ENCODE measurements at places on chromosomes 13 and 19. TPM values are rescaled to one million over a fixed set of nuclear protein-coding genes. Genes with fewer than 3 reads are reported as not detected.

DNA sequence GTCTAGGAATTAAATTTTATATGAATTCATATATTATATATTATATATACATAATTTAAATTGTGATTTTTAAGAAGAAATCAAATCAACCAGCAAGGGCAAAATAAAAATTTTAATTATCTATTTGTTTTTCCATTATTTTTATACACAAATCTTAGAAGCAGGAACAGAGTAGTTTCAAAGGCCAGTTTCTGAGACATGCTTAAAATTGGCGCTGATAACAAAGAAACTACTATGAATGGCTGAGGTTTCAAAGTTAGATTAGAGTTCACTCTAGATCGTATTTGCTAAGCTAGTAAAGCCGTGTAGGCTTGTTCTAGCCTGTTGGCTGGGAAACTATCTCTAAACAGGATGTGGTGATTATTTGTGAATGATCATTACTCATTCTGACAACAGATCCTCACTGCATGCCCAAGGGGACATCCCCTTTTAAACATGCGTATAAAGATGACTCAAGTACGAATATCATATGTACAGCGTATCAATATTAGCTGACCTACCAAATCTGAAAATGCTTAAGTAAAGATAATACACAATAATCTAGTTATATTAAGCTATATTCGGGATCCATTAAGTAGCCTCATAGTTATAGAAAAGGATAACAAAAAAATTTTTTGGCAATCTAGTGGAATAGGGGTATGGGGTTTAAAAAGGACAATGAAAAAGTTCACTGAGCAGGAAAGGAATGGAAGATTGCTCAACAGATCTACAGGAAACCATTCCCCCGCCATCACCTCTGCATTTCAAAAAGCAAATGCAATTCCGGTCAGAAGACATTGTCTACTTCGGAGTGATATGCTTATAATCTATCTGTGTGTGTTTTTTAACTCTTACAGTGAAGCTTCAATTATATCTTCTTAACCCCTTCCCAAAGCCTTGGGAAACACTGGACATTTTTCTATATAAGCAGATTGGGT is 150.1 kb downstream of the SHISA2 start:
- no peak for DNase-seq

DNA sequence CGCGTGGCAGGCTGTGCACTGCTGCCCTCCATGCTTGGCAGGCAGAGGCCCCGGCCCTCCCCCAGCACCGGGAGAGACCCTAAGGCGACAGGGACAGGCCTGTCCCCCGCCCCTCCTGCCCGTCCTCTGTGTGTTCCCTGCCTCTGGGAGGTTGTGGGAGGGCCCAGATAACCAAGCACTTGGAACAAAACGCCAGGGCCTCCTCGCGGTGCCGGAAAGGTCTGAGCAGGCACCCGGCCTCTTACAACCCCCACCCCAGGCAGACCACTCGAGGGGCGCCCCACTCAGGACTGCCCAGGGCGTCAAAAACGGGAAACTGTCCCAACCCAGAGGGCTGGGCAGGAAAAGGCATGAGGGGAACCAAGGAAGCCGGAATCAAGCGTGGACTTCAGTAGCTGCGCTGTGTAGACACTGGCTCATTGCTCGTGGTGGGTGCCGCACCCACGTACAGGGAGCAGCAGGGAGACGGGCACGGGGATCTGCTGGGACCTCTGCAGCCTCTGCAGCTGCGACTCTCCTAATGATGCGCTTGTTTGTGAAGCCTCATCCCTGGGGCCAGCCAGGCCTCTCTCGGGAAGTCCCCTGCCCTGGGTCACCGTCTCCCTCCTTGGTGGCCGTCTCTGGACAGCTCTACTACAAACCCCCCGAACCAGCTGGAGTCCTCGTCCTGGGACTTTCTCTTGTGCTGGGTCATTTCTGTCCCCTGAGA is 20.0 kb downstream of the GNA11 start:
- DNase-seq = no peak

DNA sequence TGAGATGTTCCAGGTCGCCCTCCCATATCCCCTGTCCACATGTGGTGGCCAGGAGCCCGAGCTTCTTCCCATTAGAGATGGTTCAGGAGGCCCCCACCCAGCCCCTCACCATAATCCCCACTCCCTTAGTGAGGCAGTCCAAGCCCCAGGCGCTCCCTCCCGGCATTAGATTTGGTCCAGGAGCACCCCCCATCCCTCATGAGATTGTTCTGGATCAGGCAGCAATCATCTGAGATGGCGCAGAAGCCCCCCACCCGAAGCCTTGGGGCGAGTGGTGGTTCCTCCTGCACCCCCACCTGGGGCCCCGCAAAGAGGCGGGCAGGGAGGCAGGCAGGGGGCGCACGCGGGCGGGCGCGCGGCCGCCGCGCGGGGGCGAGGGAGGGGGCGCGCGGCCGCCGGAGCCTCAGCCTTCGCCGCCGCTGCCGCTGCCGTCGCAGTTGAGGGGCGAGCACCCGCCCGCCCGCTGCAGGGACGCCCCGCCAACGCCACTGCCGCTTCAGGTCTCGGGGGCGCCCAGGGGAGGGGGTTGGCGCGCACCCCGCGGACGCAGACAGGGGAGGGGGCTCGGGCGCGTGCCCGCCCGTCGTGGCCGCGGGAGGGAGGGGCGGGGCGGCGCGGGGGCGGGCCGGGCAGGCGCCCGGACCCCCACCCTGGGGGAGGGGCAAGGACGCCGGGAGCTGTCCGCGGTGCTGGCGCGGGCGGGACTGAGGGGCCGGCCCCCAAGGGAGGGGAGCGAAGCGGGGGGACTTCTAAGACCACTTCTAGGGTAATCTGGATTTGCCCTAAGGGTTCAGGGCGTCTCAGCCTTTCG is 46.4 kb upstream of the SHKBP1 start:
- peak; percentile 100 for DNase-seq

DNA sequence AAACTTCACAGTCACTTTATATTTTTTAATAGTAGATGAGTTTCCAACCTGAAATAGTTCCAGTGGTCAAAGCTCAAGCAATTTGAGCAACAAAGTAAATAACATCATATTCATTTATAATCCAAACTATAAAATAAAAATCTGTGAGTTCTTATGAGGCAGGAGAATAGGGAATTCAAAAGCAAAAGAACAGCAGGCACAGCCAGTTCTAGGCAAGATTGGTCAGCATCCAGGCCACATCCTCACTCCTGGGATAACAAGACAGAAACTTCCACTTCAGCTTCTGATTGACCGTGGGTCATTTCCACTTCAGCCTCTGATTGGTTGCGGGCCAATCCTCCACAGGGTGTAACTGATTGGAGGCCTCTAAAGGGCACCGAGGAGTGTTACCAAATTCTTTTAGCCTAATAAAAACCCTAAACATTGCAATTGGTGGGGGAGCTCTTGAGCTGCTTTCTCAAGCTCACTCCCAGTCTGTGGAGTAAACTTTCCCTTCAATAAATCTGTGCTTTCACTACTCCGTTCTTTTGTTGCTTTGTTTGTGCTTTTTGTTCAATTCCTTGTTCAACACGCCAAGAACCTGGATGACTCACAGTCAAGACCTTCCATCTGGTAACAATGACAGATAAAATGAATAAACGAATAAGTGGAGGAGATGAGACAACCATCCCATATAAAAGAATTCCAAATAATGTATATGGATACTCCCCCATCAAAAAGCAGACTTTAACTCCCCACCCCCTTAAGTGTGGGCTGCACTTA is 42.6 kb upstream of the AMER2 start:
- no peak for DNase-seq

DNA sequence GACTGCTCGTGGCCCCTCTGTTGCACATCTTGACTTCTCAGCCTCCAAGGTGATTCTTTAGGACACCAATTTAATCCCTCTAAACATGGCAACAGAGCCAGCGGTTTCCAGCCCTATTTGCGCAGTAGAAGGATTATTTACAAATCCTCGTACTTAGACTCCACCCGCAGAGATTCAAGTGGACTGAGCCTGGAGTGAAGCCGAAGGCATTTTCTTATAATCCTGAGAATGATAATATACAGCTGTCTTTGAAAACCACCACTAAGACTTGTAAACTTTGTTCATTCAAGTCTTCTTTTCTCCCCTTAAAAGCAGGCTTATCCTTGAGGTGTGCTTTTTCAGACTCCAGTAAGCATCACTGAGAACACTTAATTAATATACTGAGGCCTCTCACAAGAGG is 4.8 kb upstream of the DPRX start:
- no peak for DNase-seq

- DNase-seq = no peak
Measured at GRCh38 chr19:32416749-32417456, 11.3 kb downstream of the DPY19L3 start.

GRCh38 chr13:43326100-43326499 is 302.7 kb downstream of the DNAJC15 start:
- DNase-seq = no peak

DNA sequence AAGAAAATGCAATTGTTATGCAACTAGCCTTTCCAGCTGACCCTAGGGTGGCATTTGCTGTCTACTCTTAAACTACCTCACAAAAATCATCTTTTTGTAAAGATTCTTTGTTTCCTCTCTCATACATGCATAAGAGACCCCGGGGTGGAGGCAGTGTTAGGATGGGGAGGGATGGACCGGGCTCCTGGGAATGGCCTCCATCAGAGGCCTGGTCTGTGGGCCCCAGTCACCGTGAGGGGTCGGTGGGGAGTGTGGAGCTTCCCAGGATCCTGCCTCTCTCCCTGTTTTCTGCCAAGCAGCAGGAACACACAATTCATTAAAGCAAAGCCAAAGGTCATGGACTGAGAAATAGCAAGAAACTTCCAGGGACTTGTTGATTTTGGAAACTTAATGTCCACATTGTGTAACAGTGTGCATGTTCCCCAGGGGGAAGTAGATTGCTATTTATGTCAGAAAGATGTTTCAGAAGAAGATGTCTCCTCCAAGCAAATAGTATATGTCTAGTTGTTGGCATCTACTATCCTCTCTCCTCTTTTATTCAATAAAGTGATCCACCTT is 241.4 kb downstream of the ENOX1 start:
- DNase-seq = no peak

- no peak for DNase-seq
Measured at GRCh38 chr13:74210693-74211393, 76.6 kb upstream of the KLF12 start.

GRCh38 chr19:40165362-40165937 is 25.8 kb upstream of the MAP3K10 start:
- peak; percentile 90 for DNase-seq

DNA sequence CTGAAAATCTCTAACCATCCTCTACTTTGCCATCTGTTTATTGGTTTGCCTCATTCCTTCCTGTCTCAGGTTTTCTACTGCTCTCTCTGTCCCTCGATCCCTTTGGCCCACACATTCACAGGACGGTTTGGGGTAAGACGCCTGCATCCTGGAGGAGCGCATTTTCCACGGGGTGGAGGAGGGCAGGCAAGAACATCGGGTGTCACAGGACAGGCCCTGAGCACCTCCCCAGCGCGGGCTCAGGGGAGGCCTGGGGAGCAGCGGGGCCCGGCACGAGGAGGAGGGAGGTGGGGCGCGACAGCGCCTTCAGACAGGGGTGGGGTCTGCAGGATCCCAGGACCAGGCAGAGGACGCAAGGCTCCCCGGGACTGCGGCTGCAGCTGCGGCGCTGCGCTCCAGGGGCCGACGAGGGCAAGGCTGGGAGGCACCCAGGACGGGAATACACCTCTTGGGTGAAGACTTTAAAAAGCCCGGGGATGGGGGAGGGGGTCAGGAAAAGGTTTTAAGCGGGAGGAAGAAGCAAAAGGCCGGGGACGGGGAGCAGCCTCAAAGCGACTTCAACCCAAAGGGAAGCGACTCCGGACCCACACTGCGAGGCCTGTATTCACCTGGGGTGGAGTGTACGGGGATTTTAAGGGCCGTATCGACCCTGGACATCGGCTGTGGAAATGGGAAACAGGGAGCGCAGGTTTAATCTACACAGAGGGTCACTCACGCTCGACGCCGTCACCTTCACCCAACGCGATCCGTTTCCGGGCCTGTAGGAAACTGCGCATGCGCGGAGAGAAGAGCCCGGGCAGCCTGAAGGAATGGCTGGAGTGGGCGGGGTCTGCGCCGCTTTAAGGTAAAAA is at the start of gene ZNF415:
Gene ZNF415, minus strand, starts transcription at position 770 of the 851 bp plus-strand sequence. CDS start 10,234 bp downstream, outside the sequence.
- peak; percentile 90 for DNase-seq

DNA sequence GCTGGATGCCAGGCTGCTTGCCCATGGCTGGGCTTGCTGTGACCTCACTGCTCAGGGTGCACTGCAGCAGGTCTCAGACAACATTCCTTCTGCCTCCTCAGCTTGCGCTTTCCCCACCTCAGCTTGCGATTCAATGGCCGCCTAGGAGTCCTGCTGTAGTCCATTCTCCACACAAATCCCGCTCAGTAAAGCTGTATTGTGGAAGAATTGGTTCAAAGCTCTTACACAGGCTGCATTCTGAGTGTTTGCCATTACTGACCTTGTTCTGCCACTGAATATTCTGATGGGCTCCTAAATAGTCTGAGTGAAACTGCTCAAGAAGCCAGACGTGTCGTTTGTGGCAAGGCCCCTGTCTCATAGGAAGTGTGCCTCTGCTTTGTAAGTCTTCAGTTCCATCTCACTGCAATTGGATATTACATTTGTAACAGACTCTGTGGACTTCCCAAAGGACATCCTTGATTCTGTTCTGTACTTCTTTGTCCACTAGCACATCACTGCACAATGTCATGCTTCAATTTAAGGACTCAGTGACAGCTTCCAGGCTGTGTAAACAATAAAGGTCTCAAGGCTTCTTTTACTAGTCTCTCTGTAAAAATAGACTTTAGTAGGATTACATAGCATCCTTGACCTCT is 49.8 kb downstream of the KATNAL1 start:
- DNase-seq = peak; percentile 64

DNA sequence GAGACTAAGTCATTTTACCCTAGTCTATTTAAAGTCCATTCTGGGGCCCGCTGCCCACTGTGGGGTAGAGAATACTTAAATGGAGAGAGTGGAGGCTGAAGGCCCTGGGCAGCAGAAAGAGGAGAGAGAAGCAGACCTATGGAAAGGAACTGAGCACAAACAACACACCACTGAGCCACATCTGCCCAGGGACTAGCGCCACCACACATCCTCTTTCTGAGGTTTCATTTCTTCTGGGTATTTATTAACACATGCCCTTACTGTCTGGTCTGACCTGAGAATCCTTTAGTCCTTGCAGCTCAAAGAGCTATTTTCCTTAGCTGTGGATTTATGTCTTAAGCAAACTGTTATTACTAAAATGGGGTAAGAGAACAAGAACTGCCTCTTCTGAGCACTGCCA is 154.0 kb downstream of the NALCN start:
- DNase-seq = no peak

Gene DZIP1
- total RNA-seq = 21.4 TPM

Gene CEBPA
- 4.8 TPM for total RNA-seq

Gene CTU1
- total RNA-seq = 15.3 TPM

Gene ZNF787
- total RNA-seq = 95.4 TPM

Gene S1PR5
- 16.1 TPM for total RNA-seq

Measured in H7 (cell line).